ENCODE measurements at places on chromosomes 5 and 9. TPM values are rescaled to one million over a fixed set of nuclear protein-coding genes. Genes with fewer than 3 reads are reported as not detected.

- no peak for DNase-seq
Observed at GRCh38 chr9:13013991-13014883, 239.4 kb downstream of the LURAP1L start.

ORM1 gene
- total RNA-seq = not detected

DNA sequence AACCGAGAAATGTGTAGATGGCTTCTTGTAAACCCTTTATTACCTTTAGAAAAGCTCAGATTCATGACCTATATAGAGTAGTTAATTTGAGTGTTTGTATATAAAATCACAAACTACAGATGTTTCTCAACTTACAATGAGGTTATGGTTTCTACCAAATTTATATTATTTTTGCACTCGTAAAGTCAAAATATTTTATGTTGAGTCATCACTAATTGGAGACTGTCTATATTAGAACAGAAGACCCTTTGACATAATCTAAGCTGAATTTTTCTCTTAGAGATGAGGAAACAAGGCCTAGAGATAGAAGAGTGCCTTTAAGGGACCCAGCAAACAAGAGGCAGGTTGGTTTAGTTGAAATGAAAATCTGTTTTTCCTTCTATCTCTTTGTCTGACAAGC, 20.0 kb upstream of the NMUR2 start:
- no peak for DNase-seq

DNA sequence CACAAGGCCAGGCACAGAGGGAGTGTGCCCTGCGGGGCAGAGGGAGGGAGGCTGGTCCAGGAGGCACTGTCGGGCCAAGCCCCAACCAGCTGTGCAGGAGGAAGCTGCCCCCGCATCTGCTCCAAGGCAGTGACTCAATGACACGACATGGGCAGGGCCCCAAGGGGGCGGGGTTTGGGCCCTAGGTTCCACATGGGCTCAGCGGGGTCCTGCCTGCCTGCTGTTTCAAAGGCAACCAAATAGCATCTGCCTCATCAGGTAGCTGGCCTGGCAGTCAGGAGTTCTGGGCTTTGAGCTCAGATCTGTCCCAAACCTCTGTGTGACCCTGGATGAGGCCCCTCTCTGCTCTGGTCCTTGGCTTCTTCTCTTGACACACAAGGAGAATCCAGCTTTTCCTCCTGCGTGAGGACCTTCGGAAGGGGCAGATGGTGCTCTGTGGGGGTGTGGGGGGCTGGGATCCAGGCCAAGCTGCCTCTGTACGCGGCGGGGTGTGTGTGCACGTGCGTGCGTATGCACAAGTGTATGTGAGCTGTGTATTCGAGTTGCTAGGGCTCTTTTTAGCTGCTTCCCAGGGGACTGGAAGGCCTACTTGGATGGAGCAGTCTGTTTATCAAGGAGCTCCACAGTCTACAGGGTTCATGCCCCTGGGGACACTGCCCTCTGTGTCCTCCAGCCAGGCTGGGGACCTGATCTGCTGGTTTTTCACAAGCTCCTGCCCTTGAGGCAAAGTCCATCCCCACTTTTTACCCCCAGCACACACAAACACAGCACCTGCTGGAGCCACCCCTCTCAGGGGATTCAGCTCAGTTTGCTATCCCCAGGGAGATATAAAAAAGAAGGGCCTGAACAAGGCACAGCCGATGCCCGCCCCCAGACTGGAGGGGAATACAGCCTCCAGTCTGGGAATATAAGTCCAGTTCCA, 138.9 kb downstream of the RGS3 start:
- DNase-seq = peak; percentile 82
